Hematopoietic multipotent progenitor cell treated with erythropoietin and hydrocortisone succinate and interleukin-3 and kit ligand, for 8 days (in vitro differentiated cells): ENCODE measurements at places on chromosomes 5 and 9.

DNA sequence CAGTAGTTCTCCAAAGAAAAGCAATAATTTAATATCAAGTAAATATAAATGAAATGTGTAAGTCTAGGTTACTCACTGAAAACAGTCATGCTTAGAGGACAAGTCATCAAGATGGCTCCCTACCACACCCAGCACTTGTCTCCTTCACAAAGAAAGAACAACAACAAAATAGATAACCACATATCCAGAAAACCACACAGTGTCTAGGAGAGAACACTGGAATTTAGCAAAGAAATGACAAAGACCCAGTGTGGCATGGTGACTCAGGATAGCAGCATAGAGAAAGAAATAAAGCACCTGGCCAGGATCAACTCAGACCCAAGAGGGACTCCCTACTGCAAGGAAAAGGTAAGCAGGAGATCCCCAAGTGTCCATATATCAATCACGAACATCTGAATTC is 356.2 kb downstream of the TMEM161B start:
- DNase-seq: no peak

GRCh38 chr5:176904276-176904675 is 5.1 kb upstream of the HK3 start:
- no peak for DNase-seq

DNA sequence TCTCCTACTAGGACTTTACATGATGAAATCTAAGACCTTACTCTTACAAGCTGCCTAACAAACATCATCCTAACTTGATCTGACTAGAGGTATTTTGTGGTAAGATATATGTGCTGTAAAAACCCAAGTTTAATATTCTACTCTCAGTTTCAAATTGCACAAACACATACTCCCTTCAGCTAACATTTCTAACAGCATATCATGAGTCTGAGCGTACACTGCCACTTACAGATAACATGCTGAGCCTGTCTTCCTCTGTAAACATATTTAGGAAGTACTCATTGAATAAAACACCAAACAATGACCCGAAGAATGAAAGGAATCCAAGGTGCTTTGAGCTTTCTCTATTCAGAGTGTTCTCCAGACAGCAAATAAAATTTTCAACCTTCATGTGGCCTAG is 7.9 kb upstream of the ESM1 start:
- no peak for DNase-seq

- DNase-seq: no peak
Observed at GRCh38 chr5:130578354-130578753, 586.7 kb downstream of the HINT1 start.

GRCh38 chr9:20394969-20395368 is 227.3 kb downstream of the MLLT3 start:
- no peak for DNase-seq

DNA sequence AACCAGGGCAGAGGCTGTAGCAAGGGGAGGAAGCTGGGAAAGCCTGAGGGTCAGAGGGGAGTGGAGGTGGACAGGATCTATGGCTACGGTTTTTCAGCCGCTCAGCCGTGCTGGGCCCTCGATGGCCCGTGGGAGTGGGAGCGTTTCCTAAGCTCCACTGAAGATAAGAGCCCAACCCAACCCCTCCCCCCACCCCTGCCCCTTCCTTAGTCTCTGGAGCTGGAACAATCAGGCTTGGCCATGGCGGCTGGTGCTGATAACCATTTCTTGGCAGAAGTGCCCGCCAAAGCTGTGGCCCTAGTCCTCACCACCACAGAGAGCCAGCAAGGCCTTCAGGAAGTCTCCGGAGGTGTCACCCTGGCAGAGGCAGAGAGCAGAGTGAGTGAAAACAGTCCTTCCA is 20.3 kb upstream of the TNIP1 start:
- peak; percentile 90 for DNase-seq

DNA sequence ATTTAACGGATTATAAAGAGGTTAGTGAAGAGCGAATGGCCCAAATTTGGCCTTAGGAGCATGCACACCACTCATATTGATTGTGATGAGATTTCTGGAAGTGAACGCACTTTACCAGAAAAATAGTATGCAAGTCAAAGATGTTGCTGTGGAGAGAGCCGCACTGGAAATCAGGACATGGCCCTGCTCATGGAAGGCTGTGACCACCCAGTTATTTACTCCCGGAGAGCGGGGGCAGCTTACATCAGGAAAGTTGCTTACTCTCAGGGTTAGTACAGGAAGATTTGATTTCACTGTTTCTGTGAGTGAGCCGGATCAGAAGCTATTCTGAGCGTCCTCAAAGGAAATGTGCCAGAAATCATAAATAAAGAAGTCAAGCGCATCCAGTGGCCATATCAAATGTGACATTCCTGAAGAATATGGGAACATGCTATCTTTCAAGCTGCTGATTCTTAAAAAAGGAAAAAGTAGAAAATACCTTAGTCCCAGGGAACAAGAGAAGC is 42.9 kb upstream of the STRBP start:
- no peak for DNase-seq

- no peak for DNase-seq
Observed at GRCh38 chr9:14356351-14357265, 42.7 kb upstream of the NFIB start.

- no peak for DNase-seq
Observed at GRCh38 chr5:150139334-150139733, 16.3 kb downstream of the PDGFRB start.

- no peak for DNase-seq
Observed at GRCh38 chr5:35026941-35027340, 20.8 kb downstream of the AGXT2 start.

DNA sequence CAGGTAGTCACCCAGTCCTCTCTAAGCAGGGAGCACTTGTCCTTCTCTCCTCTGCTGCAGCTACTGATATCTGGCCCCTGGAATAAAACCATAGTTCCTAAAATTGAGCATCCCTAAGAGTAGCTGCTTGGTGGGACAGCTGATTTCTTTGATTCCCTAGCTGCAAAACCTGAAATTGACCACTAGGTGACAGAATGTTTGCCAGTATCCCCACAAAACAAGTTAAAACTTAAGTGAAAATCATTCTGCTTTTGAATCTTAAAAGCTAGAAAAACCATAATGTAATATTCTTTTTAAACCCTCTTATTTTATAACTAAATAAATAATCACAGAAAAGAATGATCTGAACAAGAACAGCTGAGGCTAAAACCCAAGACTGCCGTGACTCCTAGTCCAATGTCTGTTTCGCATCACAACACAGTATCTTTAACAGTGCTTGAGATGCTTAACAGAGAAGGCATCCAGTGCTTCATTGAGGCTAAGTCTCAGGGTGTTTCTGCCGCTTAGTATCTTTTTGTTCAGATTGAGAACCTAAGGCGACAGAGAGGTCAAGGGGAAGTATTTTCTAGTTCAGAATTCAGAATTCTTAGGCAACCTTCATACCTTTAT is 24.4 kb upstream of the TAL2 start:
- no peak for DNase-seq
